ENCODE measurements at places on chromosomes 1 and 21. TPM values are rescaled to one million over a fixed set of nuclear protein-coding genes. Genes with fewer than 3 reads are reported as not detected.

The RNU1-3 gene
- under 0.01 TPM for total RNA-seq

DNA sequence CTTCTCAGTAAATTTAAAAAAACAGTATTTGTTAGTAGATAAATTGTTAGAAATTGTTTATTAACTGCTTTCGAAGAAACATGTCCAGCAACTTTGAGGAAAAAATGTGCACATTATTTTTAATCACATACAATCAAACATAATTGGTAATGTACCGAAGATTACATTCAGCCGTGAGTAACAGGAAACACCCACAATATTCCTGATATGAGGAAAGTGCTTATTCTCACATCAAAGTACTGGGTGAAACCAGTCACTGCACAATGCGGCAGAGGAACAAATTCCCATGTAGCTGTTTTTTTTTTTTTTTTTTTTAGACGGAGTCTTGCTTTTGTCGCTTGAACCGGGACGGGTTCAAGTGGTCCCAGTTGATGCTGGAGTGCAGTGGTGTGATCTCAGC, 9.7 kb downstream of the ACBD3 start:
- H3K4me3 ChIP-seq = no peak overlapping the region
- H3K4me1 ChIP-seq = no peaks in the 10 kb centered on the region
- DNase-seq = no peak

- H3K27ac ChIP-seq = no peak overlapping the region
- H3K4me3 ChIP-seq = no peak overlapping the region
- DNase-seq = no peak
- H3K27me3 ChIP-seq = no peaks in the 10 kb centered on the region
- H3K36me3 ChIP-seq = no peaks in the 10 kb centered on the region
Observed at GRCh38 chr1:25899792-25900191, 6.4 kb downstream of the STMN1 start.

GRCh38 chr1:25744140-25744581, 55.8 kb upstream of the SELENON start:
- H3K4me1 ChIP-seq = no peaks in the 10 kb centered on the region
- H3K27ac ChIP-seq = peak overlapping the region; percentile 71
- DNase-seq = peak; percentile 63
- H3K27me3 ChIP-seq = no peaks in the 10 kb centered on the region

GRCh38 chr1:163668472-163668871, 346.7 kb downstream of the NUF2 start:
- H3K4me1 ChIP-seq = no peaks in the 10 kb centered on the region
- no peaks in the 10 kb centered on the region for H3K27me3 ChIP-seq
- H3K36me3 ChIP-seq = no peaks in the 10 kb centered on the region
- H3K27ac ChIP-seq = no peak overlapping the region
